ENCODE measurements at places on chromosomes 6 and 20.

GRCh38 chr6:159606786-159607185 is 86.3 kb downstream of the SOD2 start:
- DNase-seq: no peak

DNA sequence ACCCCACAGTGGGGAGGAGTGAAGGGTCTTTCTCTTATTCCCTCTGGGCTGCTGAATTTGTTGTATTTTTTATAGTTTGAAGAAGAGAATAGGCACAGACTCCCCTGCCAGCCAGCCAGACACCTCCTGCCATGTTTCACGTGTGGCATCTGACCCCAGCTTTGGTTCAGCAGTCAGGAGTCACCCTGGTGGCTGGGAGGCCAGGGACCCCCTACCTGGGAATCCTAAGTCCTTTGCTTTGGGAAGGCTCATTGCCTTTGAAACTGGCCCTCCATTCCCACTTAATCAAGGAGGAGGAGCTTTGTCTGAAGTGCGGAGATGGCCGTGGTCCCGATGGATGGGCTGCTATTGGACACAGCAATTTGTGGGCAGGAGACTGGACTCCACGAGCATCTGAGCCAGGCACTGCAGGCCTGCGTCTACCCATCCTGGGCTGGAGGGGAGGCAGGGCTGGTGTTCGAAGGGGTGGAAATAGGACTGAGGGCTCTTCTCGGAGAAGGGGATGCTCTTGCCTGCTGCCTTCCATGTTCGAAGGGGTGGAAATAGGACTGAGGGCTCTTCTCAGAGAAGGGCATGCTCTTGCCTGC is 196.1 kb downstream of the DLL1 start:
- DNase-seq: no peak

DNA sequence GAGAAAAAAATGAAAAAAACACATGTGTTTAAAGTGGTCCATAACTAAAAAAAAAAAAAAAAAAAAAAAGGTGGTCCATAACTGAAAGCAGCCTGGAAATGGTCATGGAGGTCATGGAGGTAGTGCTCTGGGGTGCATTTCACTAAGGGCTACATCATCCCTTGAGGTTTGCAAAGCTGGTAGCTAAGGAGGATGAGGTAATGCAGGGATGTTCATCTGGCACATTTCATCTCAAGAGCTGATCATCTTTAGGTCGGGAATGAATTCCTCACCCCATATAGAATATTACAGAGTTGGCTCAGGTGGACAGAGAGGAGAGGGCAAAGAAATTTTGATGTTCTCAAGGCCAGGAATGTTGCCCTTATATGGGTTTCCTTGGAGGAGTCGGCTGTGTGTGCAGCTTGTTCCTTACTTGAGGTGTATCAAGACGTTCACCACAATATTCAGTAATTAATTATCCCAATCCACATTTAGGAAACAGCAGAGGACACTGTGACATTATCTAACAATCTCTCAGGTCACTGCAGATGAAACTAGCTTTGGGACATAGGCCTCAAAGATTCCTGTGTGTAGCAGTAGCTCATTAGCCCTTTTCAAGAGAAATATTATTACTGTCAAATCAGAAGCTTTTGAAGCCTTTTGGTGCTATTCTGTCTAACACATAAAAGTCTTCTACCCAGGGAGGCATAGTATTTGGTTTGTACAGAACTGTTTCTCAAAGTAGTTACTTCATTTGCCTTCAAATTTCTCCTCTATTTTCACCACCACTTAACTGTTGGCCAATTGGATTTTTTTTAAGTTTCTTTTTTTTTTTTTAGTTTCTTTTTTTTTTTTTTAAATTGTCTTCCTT is 46.8 kb downstream of the CYP24A1 start:
- no peak for DNase-seq

GRCh38 chr6:53230775-53231467 is 82.3 kb upstream of the GCM1 start:
- DNase-seq: no peak

DNA sequence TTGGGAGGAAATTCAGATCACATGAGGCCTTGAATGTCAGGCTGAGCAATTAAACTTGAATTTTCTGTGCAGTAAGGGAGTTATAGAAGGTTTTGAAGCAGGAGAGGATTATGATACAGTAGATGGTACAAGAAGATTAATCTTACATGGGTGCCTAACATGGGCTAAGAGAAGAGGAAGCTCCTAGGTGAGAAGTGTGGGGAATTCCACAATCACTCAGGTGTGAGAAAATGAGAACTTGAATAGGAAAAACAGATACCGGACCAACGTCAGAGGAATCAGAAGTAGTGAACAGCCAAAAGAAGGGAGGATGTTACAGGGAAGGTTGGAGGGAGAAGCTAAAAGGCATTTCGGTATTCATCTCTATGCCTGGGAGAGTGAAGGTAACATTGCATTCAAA is 250.7 kb upstream of the SLC35B3 start:
- DNase-seq: no peak

DNA sequence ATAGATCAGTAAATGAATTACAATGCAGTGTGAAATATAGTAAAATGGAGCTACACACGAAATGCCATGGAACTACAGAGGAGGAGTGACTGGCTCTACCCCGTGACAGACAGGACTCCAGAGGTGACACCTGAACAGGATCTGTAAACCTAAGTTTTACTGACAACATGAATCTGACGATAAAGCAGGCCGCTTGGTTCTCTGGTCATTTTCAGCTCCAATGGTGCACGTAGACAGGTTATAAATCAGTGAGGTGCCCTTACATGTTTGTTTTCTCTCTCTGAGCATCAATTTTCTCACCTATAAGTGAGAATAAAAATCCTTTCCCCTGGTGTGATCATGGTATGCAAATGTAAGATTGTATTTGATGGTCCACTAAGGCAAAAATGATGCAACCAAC is 301.7 kb upstream of the PLN start:
- DNase-seq: no peak

DNA sequence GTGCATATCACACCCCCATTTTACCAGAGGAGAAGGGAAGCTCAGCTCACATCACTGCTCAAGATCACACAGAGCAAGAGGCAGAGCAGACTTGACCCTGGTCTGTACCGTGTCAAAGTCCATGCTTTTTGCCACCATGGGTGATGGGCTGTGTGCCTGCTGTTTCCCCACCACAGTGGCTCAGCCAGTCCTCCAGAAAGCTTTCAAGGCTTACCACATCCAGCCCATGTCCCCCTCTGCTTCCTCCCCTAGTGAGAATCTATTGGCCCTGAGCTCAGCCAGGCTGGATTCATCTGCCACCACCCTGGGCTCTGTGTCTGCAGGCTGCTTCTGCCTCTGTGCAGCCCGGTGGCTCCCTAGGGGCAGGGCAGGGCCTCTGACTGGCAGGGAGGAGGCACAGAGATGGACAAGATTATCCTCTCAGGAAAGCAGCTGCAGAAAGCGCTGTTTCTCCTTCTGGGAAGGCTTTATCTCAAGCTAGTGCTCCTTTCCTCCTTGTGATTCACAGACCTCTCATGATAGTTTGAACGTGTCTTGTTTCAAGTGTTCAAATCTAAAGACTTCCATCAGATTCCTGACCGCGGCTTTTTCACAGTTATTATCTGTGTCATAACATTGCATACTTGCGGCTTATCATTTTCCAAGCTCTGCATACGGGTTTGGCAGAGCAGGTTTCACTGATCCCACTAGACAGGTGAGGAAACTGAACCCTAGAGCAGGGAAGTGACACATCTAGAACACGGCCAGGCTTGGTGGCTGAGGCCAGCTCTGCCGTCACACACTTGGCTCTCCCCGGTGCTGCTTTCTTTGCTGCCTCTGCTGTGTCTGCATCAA is 37.4 kb downstream of the VEGFA start:
- DNase-seq: no peak

GRCh38 chr20:33119725-33120720 is 40.6 kb downstream of the BPIFB4 start:
- no peak for DNase-seq

GRCh38 chr6:96124778-96125177 is 109.0 kb downstream of the FUT9 start:
- no peak for DNase-seq

GRCh38 chr6:36187446-36187845 is 9.1 kb upstream of the BRPF3 start:
- no peak for DNase-seq

DNA sequence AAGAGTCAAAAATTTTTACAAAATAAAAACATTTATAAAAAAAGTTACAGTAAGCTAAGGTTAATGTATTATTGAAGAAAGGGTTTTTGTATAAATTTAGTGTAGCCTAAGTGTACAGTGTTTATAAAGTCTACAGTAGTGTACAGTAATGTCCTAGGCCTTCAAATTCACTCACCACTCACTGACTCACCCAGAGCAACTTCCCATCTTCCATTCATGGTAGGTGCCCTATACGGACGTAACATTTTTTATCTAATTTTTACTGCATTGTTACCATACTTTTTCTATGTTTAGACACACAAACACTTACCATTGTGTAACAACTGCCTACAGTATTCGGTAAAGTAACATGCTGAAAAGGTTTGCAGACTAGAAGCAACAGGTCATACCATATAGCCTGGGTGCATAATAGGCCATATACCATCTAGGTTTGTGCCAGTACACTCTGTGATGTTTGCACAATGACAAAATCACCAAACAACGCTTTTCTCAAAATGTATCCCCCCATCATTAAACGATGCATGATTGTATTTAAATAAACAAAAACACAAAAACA is 6.0 kb downstream of the MTFR2 start:
- no peak for DNase-seq

GRCh38 chr6:11613858-11614257 is 76.3 kb downstream of the TMEM170B start:
- DNase-seq: no peak
